A549 treated with Hydrocortisone at 1 μM for 4 hours (cell line): ENCODE measurements at places on chromosomes 2 and 18. TPM values are rescaled to one million over a fixed set of nuclear protein-coding genes. Genes with fewer than 3 reads are reported as not detected.

The SP5 gene
- not detected in 5 replicates for total RNA-seq

The ALPG gene
- 0.31 to 0.38 TPM (median 0.36 TPM) in 5 replicates for total RNA-seq

The TEX44 gene
- not detected in 5 replicates for total RNA-seq

The LHCGR gene
- total RNA-seq: not detected in 5 replicates

The REEP1 gene
- total RNA-seq: 0.88 to 1.2 TPM (median 1.1 TPM) in 5 replicates

The ST6GAL2 gene
- 10.3 to 19.6 TPM (median 13.8 TPM) in 5 replicates for total RNA-seq

The ANO7 gene
- total RNA-seq: 1.7 to 2.3 TPM (median 2.1 TPM) in 5 replicates

The SCYGR4 gene
- total RNA-seq: not detected in 5 replicates

The KCNS3 gene
- 1.0 to 1.7 TPM (median 1.2 TPM) in 5 replicates for total RNA-seq

The CYTIP gene
- 0.09 to 0.22 TPM (median 0.20 TPM) in 3 of 5 replicates, not detected in the others for total RNA-seq

The MEP1B gene
- 0.06 to 0.10 TPM in 2 of 5 replicates, not detected in the others for total RNA-seq

The C2orf15 gene
- 0.45 to 0.66 TPM (median 0.48 TPM) in 5 replicates for total RNA-seq

The KCNK3 gene
- 0.37 to 0.95 TPM (median 0.84 TPM) in 5 replicates for total RNA-seq

The SCN3A gene
- 0.01 TPM in 1 of 5 replicates, not detected in the others for total RNA-seq

The GREB1L gene
- total RNA-seq: 2.2 to 6.4 TPM (median 4.7 TPM) in 5 replicates

The EEF1B2 gene
- 1,039 to 1,164 TPM (median 1,070 TPM) in 5 replicates for total RNA-seq

The HMSD gene
- total RNA-seq: 0.38 to 4.0 TPM (median 0.59 TPM) in 4 of 5 replicates, not detected in the other

The MROH2A gene
- 0.12 to 0.29 TPM (median 0.21 TPM) in 4 of 5 replicates, not detected in the other for total RNA-seq

The OXER1 gene
- total RNA-seq: not detected in 5 replicates

The CNDP1 gene
- total RNA-seq: not detected in 5 replicates

The SERPINB5 gene
- total RNA-seq: 0.13 to 0.45 TPM (median 0.17 TPM) in 5 replicates

The SOX11 gene
- not detected in 5 replicates for total RNA-seq

The BUB1 gene
- 35.8 to 49.0 TPM (median 40.2 TPM) in 5 replicates for total RNA-seq

The FRZB gene
- 0.03 to 0.10 TPM (median 0.08 TPM) in 5 replicates for total RNA-seq

The STAT4 gene
- total RNA-seq: 3.5 to 5.3 TPM (median 4.2 TPM) in 5 replicates

The QPCT gene
- 19.8 to 23.6 TPM (median 21.4 TPM) in 5 replicates for total RNA-seq

The BBS5 gene
- 4.9 to 5.8 TPM (median 5.4 TPM) in 5 replicates for total RNA-seq

The IL1F10 gene
- not detected in 5 replicates for total RNA-seq

The PLGLB1 gene
- total RNA-seq: 0.36 to 0.82 TPM (median 0.49 TPM) in 5 replicates

The CETN1 gene
- not detected in 5 replicates for total RNA-seq
